Activated CD4-positive, alpha-beta T cell treated with anti-CD3 and anti-CD28 coated beads, Interleukin-2, amount 10 ng/mL, durations not matched to agents 24 days and 14 days (primary cell): ENCODE measurements at places on chromosomes 4 and X. TPM values are rescaled to one million over a fixed set of nuclear protein-coding genes. Genes with fewer than 3 reads are reported as not detected.

Gene UGT2B10
- not detected in 2 replicates for total RNA-seq

Gene XAGE1A
- not detected in 2 replicates for total RNA-seq

Gene BEND2
- not detected in 2 replicates for total RNA-seq

Gene CLDN34
- not detected in 2 replicates for total RNA-seq

Gene F9
- not detected in 2 replicates for total RNA-seq

Gene PAGE4
- not detected in 2 replicates for total RNA-seq

Gene STOX2
- not detected in 2 replicates for total RNA-seq
